Stimulated activated CD8-positive, alpha-beta memory T cell treated with anti-CD3 and anti-CD28 coated beads, Interleukin-7, amount 100 ng/mL, for 48 hours (primary cell): ENCODE measurements at places on chromosomes 3 and 15.

GRCh38 chr15:72766780-72767179, 16.8 kb downstream of the ADPGK start:
- DNase-seq = no peak

- no peak for DNase-seq
Measured at GRCh38 chr3:150760431-150761200, 2.4 kb downstream of the SIAH2 start.

GRCh38 chr3:111692593-111693552, 97.7 kb upstream of the ZBED2 start:
- no peak for DNase-seq

GRCh38 chr15:75307778-75308390, 25.2 kb downstream of the GOLGA6D start:
- no peak for DNase-seq
